ENCODE measurements at places on chromosomes 2 and 18.

GRCh38 chr2:1728821-1729220 is 15.5 kb downstream of the PXDN start:
- no peak for DNase-seq

DNA sequence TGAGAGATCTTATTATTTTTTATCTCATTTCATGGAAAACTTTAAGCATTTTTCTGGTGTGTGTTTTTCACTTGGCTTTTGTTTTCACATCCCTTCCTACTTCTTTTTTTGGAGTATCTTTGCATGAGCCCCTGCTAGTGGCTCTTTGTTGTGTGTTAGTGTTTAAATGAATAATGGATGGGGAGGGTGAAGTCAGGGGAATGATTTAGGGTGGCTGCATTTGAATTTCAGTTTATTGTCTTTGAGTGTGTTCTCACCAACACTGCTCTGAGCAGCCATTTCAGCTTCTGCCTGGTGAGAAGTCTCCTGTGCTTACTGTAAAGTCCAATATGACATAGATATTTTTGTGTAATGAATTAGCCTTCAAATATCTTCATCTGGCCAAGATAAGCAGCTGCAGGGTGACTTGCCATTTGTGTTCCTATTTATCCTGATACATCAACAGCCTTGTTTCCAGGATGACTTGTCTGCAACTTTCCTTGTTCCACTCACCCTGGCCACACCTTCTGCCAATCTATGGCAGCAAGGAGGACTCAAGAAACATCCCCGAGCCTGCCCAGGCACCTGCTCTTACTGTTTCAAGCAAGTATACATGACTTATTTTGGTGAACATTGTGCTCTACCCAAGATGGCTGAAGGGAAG is 182.6 kb downstream of the PDE11A start:
- DNase-seq = no peak

DNA sequence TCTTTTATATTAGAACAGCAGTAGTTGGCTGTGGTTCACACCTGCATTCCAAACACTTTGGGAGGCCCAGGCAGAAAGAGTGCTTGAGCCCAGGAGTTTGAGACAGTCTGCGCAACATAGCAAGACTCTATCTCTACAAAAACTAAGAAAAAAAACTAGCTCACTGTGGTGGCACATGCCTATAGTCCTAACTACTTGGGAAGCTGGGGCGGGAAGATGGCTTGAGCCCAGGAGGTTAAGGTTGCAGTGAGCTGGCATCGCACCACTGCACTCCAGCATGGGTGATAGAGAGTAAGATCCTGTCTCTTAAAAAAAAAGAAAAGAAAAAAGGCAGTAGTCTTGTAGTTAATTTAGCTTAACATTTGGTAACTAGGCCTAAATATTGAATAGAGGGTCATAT is 136.6 kb downstream of the AGPS start:
- no peak for DNase-seq

- no peak for DNase-seq
Measured at GRCh38 chr2:74186038-74186437, 7.4 kb upstream of the MOB1A start.

GRCh38 chr2:9094117-9094516 is 90.6 kb upstream of the MBOAT2 start:
- DNase-seq = no peak

- no peak for DNase-seq
Measured at GRCh38 chr2:203446071-203446481, 89.0 kb downstream of the RAPH1 start.

DNA sequence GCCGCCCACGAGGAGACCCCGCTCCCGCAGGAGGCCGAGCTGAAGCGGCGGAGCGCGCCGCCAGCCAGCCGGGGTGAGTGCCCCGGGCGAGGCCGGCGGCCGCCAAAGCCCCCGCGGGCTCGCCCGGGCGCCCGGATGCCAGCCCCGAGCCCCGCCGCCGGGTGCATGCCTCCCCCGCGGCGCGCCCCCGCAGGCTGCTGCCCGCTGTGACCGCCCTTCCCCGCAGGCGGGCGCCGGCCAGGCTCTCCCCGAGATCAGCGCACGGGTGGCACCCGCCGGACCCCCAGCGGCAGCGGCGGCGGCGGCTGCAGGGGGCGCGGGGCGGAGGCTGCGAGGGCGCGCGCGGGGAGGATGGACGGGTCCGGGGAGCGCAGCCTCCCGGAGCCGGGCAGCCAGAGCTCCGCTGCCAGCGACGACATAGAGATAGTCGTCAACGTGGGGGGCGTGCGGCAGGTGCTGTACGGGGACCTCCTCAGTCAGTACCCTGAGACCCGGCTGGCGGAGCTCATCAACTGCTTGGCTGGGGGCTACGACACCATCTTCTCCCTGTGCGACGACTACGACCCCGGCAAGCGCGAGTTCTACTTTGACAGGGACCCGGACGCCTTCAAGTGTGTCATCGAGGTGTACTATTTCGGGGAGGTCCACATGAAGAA is 470 bp downstream of the KCNF1 start:
- DNase-seq = no peak

DNA sequence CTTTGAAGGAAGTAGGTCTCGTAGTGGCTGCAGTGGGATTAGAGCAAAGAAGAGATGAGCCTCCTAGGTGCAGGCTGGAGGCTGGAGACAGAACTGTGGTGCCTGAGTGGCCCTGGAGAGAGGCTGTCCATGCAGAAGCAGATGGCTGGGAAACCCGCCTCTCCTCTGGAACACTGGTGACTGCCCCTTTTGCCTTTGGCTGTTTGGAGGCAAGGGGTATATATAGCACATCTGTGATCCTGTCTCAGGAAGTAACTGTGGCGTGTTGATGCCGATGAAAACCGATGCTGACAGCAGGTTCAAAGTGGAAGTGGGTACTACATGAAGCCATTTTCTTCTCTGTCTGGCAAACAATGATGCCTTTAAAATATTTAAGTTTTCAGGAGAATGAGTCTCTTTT is 43.5 kb downstream of the SLC9A2 start:
- no peak for DNase-seq

- DNase-seq = no peak
Measured at GRCh38 chr18:68178921-68179320, 536.0 kb downstream of the TMX3 start.

GRCh38 chr18:32243358-32243757 is 53.5 kb downstream of the MEP1B start:
- DNase-seq = no peak

DNA sequence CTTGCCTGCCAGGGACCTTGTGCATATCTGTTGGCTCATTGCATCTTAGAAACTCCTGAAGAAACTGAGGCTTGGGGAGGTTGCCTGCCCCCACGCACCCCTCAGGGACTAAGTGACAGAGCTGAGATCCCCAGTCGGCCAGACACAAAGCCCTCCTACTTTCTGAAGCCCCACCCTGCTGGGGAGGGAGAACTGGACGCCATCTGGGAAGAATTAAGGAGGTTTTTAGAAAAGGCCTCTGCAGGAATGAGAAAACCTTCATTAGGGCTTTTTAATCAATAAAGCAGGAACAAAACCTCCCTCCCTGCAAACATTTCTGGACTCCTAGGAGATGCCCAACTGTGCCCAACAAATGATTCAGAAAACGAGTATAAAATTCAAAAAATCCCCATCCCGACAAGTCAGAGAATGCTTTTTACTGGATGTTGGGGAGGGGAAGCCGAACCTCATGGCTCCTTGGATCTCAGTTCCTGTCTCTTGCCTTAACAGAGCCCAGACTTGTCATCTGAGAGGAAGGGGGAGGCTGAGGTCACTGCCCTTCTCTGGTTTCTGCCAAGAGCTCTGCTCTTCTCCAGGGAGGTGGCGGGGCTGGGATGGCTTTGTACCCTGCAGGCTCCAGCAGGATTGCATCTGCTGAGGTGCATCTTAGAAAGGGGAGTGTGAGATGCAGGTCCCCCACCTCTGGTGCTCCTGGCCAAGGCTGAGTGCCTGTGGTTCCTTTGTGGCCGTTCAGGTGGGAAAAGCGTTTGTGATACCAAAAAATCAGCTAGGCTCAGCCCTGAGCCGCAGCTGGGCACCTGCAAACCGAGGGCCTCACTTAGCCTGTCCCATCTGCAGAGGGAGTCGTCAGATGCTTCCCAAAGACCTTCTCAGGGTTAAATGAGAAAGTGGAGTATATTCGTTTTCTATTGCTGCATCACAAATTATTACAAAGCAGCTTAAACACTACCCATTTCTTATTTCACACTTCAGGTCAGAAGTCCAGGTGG is 142.4 kb downstream of the ZFP36L2 start:
- DNase-seq = no peak

GRCh38 chr2:238158018-238158508 is 707 bp upstream of the ERFE start:
- DNase-seq = no peak

- DNase-seq = no peak
Measured at GRCh38 chr2:47595687-47596086, 187.3 kb upstream of the MSH6 start.

GRCh38 chr2:62459106-62459505 is 46.9 kb downstream of the TMEM17 start:
- DNase-seq = no peak

DNA sequence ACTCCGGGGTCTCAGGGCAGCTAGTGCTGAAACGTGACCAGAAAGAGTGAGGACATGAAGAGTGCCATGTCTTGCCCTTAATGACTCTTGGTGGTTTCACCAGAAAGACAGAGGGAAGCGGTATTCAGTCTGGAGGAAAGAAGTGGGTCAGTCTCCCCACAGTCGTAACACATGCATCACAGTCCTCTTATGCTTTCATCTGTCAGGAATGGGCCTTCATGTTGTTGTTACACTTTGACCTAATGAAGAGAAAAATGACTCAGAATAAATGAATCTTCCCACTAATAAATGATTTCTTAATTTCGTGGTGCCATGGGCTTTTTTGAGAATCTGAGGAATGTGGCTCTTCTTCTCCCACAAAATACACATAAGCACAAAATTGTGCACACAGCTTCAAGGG is 103.2 kb downstream of the SLC8A1 start:
- no peak for DNase-seq

- no peak for DNase-seq
Measured at GRCh38 chr2:124805060-124805459, 780.0 kb downstream of the CNTNAP5 start.

DNA sequence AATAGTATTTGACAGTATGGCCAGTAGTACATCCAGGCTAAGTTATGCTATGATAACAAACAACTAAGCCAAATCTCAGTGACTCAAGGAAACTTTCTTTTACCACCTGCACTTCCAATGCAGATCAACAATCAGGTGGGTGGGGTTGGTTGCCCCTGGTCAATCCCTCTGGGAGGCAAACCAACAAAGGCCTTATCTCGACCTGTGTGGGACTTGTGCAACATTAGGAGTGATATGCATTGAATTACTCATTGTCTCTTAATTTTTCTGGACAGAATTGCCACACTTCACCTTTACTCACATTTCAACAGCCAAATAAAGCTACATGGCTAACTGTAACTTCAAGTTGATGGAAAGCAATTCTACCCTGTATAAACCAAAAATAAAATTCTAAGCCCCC is 1049.3 kb upstream of the CDH2 start:
- no peak for DNase-seq

DNA sequence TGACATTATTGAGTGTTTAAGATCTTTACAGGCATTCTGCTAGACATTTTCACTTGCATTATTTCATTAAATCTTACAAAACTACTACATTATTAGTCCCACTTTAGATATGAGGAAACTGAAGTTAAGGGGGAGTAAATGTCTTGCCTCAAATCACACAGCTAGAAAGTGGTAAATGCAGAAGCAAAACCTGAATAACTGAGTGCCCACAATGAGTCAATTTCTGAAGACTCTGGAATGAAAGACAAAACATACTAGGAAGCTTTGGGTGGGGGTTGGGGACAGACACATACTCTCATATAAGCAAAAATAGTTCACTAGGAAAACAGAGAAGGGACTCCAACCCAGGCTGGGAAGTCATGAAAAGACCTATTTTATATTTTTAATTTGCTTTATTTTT is 214.4 kb upstream of the LRATD1 start:
- DNase-seq = no peak

- DNase-seq = peak; percentile 9
Measured at GRCh38 chr2:74876081-74876886, 42.4 kb downstream of the HK2 start.

- peak; percentile 40 for DNase-seq
Measured at GRCh38 chr2:238784671-238785527, 63.0 kb upstream of the TWIST2 start.

- no peak for DNase-seq
Measured at GRCh38 chr2:108623616-108624015, 89.3 kb downstream of the LIMS1 start.

DNA sequence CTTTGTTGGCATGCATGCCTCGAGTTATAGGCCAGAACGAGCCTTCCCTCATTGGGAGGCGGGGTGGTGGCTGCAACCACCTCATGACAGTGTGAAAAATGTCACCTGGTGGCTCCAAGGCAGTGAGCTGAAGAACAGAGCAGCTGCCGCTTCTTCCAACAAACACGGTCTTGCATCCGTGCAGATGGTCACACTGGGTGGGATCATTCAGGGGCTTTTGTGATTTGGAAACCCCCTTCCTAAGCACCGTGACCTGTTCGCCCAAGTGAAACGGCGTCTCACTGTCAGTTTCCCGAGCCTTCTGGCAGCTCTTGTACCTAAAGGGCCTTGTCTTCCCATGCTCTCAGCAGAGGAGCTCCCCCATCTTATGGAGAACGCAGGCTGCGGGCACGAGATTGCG is 159.7 kb downstream of the NAPG start:
- DNase-seq = no peak

DNA sequence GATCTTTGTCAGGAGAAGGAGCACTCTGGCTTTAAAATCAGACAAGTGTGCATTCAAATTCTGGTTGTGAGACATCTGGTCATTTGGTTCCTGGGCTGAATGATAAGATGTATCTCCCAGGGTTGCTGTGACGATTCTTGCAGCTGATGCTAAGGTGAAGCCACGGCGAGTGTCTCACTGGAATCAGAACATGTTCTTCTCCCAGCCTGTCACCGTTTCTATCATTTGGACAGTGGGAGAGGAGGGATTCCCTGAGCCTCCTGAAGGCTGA is 68.3 kb downstream of the NCK2 start:
- no peak for DNase-seq

- no peak for DNase-seq
Measured at GRCh38 chr2:231904161-231904611, 22.0 kb downstream of the NPPC start.

- DNase-seq = no peak
Measured at GRCh38 chr2:159380685-159381239, 94.3 kb upstream of the WDSUB1 start.

GRCh38 chr18:8745355-8746014 is 40.1 kb downstream of the MTCL1 start:
- DNase-seq = no peak

GRCh38 chr2:18083806-18084205 is 205.3 kb downstream of the KCNS3 start:
- DNase-seq = no peak

Data from stimulated activated CD8-positive, alpha-beta memory T cell treated with anti-CD3 and anti-CD28 coated beads, Interleukin-2, amount 100 ng/mL, for 48 hours (primary cell).